ENCODE measurements at places on chromosomes 7 and 10.

GRCh38 chr10:43854007-43854406, 205.3 kb upstream of the ZNF32 start:
- DNase-seq: no peak

DNA sequence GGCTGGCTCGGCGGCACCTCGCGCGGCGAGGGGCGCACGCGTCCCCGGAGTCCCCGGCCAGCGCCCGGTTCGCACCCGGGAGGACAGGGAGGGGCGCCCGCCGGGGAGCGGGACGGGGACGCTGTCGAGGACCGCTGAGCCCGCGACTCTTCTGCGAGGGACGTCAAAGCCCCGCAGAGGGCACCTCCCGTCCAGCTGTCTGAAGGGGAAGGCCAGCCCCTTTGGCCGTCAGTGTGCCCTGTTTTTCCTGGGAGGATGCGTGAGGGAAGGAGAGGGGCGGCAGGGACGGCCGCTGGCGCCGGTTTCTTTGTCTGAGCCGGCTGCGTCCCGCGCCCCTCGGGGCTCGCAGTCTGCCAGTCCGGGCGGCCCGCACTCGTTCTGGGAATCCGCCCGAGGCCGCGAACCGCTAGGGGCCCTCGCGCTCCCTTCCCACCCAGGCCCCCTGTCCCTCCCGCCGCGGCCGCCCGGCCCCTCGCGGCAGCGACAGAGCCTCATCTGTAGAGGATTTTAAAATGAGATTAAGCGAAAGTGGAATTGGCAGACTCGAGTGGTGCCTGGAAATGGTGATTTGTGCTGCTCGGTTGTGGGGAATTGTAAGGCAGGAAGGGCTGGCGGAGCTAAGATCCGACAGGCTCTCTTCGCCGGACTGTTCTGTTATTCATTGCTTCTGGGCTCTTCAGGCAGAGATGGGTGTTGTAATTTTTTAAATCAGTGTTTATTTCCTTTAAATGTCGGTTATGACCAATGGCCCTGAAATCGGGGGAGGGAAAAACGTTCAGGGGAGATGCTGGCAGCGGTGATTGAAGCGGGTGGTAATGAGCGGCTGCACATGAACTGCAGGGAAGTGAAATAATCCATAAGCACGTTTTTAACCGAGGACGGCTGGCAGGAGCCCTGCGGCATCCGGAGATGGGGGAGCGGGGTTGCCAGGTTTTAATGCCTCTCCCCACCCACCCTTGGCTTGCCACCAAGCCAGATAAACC, 618 bp upstream of the RELN start:
- DNase-seq: no peak

- peak; percentile 10 for DNase-seq
Measured at GRCh38 chr7:157440346-157441022, 103.7 kb downstream of the DNAJB6 start.

DNA sequence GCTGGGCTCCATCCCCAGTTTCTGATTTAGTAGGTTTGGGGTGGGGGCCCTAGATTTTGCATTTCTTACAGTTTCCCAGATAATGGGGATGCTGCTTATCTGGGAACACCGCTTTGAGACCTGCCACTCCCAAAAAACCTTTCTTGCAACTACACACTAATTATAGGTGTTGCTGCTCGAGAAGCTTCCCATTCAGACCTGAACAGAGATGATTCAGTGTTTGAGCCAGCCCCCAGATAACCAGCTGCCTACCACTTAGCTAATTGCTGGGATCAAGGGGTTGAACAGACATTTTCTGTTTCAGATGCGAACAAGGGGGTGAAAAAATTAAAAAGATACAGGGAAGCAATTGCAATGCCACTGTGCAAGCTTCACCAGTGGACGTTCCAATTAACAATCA, 448.5 kb downstream of the KCNMA1 start:
- DNase-seq: no peak

DNA sequence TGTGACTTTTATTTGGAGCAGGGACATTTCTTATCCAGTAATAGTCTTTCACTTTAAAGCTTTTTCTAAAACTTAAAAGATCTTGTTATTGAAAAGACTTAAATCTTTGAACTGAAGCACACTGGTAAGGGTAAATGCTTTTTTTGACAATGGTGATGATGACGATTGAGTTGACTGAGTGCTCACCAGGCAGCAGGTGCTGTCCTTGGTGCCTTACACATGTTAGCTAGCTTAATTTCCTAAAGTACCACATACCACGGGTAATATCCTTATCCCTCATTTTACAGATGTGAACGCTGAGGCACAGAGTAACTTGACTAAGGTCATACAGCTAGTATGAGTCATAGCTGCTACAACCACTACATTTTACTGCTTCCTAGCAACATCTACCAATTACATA, 200.0 kb downstream of the XPNPEP1 start:
- DNase-seq: no peak

DNA sequence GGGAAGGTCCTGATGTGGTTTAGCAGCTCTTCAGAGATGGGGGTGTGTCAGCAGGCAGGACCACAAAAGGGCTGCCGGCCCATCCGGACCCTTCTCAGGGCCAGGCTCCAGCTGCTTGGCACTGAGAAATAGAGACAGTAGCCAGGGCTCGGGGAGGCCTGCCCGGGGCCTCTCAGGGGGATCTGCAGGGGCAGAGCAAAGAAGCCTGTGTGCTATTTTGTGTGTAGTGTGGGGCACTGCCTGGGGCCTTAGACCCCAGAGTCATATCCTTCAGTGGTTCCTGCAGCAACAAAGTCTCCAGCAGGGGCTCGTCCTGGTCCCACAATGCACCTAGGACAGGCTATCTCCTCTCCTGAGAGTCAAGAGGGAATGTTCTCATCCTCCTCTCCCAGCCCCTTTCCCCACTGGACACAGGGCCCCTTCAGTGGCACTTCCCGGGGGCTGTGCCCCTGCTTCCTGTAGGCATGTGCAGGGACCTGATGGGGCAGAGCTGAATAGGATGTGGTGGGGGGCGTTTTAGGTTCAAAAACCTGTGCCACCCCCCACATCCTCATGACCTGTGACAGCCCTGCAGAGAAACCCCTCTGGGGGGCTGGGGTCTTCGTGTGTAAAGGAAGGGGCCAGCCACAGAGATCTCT, 159.5 kb upstream of the RHEB start:
- DNase-seq: no peak

DNA sequence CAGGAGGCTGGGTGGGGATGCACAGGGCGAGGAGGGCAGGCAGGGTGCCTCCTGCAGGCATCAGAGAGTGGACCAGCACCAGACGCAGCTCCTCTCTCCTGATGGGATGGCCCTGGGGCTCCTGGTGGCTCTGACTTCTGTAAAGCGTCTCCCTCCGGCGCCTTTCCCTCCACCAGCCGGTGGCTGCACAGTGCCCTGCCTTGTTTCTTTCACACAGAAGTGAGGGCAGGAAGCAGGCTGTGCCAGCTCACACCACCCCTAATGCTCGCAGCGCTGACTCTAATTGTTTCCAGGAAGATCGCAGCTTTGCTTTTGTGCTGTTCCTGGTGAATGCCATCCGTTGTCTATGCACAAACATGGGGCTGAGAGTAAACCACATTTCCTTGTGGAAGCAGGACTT, 152.3 kb upstream of the LANCL2 start:
- DNase-seq: no peak

- no peak for DNase-seq
Measured at GRCh38 chr7:130425796-130426195, 15.0 kb downstream of the CEP41 start.

DNA sequence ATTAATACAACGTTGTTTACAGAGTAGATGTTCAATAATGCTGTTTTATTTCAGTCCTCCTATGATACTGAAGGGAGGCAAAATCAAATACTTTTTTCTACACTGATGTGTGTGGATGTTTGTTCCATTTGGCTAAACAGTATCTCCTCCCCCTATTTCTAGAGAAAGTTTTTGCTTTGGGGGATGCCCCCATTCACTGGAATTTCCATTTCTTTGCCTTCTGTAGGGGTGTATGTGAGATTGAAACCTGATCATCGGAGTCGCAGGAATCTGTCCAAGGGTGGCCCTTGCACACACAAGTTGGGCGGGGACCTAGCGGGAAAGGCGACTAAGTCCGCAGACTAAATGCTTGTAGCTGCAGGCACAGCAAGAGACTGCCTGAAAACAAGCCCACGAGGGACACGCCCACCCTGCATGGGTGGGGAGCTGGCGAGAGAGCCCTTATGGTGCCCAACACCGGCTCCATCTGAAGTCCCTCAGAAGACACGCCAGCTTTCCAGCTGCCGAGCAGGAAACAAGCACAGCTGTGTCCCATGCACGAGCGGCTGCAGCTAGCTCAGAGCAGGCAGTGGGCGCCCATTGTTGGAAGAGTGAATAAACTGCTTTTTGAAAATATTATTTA, 58.0 kb downstream of the ESYT2 start:
- DNase-seq: no peak

DNA sequence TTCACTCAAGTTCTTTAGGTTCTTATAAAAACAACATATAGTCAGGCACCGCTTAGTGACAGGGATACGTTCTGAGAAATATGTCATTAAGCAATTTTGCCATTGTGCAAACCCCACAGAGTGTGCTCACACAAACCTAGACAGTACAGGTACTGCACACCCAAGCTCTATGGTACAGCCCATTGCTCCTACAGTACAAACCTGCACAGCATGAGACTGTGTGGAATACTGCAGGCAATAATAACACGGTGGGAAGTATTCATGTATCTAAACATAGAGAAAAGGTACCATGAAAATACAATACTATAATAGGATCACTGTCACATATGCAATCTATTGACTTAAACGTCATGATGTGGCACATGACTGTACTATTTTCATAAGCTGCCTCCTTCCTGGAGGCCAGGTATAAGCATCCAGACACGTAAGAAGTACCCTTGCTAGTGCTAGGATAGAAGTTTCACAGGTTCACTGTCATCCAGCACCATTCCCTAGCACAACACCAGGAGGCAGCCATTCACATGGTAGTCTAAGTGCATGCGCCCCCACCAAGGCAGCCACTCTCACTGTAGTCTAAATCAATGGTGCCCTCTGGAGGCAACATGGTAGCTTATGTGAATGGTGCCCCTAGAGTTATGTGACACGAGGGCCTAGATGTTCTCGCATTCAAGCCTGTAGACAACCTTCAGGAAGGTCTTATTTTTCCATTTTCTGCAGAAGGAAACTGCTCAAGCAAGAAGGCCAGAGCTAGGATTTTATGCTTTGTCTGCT, 98.5 kb downstream of the ARHGAP22 start:
- DNase-seq: peak; percentile 34

GRCh38 chr10:88544140-88544870, 38.8 kb downstream of the RNLS start:
- DNase-seq: no peak

DNA sequence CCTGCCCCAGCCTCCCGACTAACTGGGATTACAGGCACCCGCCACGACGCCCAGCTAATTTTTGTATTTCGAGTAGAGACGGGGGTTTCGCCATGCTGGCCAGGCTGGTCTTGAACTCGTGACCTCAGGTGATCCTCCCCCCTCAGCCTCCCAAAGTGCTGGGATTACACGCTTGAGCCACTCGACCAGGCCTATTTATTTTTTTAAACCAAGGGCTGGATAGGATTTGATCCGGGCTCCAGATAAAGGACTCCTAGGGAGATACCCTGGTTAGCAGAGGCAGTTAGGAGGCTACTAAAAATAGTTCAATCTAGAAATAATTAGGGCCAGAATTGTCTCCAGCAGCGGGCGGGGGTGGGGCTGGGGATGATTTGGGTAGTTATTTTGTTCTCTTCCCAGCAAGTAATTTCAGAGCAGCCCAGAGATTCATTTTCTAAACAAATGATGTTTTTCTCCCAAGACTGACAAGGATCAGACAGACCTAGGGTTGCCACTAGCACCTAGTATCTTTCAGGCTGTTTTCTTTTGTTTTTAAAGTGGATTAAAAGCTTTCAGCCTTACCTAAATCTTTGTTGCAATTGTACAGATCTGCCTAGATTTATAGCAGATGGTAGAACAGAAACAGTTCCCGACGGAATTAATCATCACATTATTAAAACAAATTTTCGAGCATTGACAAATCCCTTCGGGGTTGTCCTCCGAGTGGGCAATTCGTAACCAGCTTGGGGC, 859 bp upstream of the SMC3 start:
- DNase-seq: peak; percentile 16

DNA sequence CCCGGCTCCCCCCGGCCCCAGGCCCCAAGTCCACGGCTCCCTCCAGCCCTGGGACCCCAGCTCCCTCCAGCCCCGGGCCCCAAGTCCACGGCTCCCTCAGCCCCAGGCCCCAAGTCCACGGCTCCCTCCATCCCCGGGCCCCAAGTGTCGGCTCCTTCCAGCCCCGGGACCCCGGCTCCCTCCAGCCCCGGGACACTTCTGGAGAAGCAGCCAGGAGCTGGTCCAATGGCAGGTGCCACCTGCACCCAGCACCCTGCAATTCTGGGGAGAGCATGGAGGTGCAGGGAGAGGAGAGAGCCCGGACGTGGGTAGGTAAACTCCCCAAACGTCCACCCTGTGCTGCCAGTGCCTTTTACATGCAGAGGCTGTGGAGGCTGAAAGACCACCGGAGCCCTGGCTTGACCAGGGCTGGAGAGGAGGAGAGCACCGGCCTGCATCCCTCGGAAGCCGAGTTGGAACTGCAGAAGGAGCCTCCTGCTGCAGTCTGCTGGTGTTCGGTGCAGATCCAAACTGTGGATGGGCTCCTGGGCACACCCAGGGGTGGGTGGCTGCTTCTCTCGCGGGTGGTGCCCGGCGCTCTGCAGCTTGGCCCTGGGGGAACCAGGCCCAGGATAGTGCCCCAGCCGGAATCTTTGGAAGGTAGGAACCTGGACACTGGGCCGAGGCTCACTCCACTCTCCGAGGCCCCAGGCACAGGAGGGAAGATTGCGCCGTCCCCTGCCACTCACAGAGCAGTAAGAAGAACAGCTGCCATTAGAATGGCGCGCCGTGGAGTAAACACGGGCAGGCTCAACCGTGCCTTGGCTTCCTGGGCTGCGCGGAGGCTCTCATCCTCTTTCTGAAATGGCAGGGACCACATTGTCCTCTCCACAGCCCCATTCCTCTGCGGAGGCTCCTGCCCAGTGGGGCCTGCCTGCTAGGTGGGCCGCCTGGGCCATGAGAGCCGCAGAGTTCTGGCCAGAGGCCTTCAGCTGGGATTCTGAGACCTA, 14.7 kb downstream of the SHH start:
- DNase-seq: no peak

- no peak for DNase-seq
Measured at GRCh38 chr7:28083164-28083997, 97.2 kb downstream of the JAZF1 start.

DNA sequence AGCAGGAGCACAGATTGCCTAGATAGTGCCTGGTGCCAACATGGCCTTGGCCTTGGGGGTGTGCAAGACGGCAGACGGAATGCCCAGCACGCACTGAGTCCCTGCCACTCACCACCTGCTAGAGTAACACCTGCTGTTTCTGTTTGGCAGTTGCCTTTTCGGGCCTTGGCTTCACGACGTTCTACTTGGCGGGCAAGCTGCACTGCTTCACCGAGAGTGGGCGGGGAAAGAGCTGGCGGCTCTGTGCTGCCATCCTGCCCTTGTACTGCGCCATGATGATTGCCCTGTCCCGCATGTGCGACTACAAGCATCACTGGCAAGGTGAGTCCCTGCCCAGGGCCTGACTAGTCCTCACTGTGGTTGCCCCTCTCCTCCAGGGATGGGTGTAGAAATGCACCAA, 118.0 kb downstream of the PLPP4 start:
- no peak for DNase-seq
